ENCODE measurements at places on chromosomes 6 and 20. TPM values are rescaled to one million over a fixed set of nuclear protein-coding genes. Genes with fewer than 3 reads are reported as not detected.

ADTRP gene
- not detected for total RNA-seq

TPD52L1 gene
- total RNA-seq, result 22.8 TPM

TRIM10 gene
- total RNA-seq, result not detected

WFDC12 gene
- not detected for total RNA-seq

GNL1 gene
- 42.5 TPM for total RNA-seq

PHACTR1 gene
- 11.7 TPM for total RNA-seq

MAP7 gene
- total RNA-seq, result 47.8 TPM

TBC1D32 gene
- 16.1 TPM for total RNA-seq

MAS1 gene
- 0.03 TPM for total RNA-seq

PMEPA1 gene
- 8.9 TPM for total RNA-seq

DTD1 gene
- total RNA-seq, result 82.7 TPM

FGD2 gene
- total RNA-seq, result 0.14 TPM

CDC25B gene
- 19.9 TPM for total RNA-seq

VSTM2L gene
- total RNA-seq, result 1.9 TPM

- DNase-seq, result no peak
Observed at GRCh38 chr20:1805816-1806215, 89.4 kb upstream of the SIRPA start.

DNA sequence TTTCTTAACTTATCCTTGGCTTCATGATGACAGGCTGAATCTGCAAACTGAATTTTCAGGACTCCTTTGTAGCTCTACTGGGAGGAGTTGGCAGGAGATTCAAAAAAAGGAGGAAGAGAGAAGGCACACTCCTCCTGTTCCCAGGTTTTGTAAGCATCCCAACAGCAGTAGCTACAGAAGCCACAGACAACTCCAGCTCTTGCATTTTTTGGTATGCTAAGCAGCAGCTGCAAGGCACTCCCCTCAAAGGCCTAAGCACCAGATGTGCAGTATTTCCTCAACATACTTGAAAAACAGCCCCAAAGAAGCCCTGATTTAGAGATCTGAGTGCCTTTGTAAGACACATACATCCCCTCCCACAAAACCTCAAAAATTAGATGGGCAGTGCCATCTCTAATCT, 328.6 kb upstream of the SYNCRIP start:
- DNase-seq, result no peak

DNA sequence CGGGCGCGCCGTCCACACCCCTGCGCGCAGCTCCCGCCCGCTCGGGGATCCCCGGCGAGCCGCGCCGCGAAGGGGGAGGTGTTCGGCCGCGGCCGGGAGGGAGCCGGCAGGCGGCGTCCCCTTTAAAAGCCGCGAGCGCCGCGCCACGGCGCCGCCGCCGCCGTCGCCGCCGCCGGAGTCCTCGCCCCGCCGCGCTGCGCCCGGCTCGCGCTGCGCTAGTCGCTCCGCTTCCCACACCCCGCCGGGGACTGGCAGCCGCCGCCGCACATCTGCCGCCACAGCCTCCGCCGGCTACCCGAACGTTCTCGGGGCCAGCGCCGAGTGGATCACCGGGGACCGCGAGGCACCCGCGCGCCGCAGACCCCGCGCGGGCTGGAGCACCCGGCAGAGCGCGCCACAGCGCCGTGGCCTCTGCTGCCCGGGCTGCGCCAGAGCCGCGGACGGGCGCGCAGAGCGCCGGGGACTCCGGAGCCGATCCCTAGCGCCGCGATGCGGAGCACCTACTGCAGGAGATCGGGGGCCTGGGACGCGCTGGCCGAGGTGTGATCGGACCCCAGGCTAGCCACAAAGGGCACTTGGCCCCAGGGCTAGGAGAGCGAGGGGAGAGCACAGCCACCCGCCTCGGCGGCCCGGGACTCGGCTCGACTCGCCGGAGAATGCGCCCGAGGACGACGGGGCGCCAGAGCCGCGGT, at the start of gene BMP2:
BMP2 (plus strand) TSS at position 151 of the 692 bp plus-strand sequence. CDS start 2,441 bp downstream, outside the sequence.
- peak; percentile 61 for DNase-seq

- DNase-seq, result peak; percentile 81
Observed at GRCh38 chr6:26284537-26285142, 80.4 kb upstream of the BTN3A2 start.

- no peak for DNase-seq
Observed at GRCh38 chr6:1895721-1896120, 286.0 kb downstream of the FOXC1 start.

- no peak for DNase-seq
Observed at GRCh38 chr20:199996-200395, 10.5 kb upstream of the DEFB128 start.

DNA sequence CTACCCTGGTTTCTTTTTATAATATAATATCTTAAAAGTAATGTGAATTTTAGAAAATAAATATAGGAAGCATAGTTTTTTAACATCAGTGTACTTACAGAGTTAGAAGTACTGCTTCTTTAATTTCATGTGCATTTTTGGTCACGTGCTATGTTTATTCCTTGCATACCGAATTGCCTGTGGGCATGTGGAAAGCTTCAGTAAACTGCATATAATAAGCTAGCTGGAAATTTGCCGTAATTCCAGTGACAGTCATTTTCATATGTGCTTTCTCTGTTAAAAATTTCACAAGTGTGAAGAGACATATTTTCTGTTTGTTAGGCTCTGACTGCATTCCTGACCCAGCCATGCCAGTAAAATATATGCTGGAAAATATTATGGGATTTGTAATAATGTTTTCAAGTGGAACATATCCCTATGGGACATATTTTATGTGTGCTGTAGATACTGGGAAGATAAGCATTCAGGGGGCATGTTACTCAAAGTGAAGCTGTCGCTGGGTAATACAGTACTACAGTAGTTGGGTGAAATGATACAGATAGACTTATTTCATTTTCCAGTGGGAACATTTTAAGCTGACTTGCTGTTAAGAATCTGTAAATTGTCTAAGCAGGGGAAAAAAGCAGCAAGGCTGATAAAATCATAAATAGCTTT, 616.7 kb downstream of the FRK start:
- no peak for DNase-seq

GRCh38 chr6:34696189-34696738, 303 bp downstream of the ILRUN start:
- no peak for DNase-seq

GRCh38 chr20:31573555-31574321, 31.4 kb upstream of the ID1 start:
- no peak for DNase-seq

GRCh38 chr20:31760519-31761240, 21.6 kb downstream of the TPX2 start:
- DNase-seq, result no peak

GRCh38 chr6:160198606-160199211, 59.9 kb downstream of the SLC22A2 start:
- DNase-seq, result no peak

- peak; percentile 26 for DNase-seq
Observed at GRCh38 chr6:121890307-121890910, 455.0 kb downstream of the GJA1 start.

GRCh38 chr6:43900560-43900915, 130.5 kb downstream of the VEGFA start:
- no peak for DNase-seq

DNA sequence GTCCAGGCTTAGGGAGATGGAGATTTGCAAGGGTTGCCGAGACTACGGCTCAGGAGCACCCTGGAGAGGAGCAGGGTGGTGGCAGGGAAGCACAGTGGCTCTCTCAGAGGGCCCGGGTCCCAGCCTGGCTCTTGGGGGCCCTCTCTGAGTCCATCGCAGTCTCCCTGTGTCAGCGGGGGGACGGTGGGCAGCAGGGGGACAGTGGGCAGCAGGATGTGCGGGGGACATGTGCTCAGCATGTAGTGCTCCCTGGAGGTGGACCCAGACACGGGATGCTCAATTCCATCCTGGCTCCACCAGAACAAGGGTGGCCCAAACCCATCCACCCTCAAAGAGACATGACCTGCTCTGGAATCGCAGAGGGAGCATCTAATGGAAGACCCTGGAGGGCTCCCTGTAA, 43.0 kb upstream of the ZBP1 start:
- no peak for DNase-seq

GRCh38 chr6:21214738-21215448, 378.7 kb upstream of the SOX4 start:
- no peak for DNase-seq

DNA sequence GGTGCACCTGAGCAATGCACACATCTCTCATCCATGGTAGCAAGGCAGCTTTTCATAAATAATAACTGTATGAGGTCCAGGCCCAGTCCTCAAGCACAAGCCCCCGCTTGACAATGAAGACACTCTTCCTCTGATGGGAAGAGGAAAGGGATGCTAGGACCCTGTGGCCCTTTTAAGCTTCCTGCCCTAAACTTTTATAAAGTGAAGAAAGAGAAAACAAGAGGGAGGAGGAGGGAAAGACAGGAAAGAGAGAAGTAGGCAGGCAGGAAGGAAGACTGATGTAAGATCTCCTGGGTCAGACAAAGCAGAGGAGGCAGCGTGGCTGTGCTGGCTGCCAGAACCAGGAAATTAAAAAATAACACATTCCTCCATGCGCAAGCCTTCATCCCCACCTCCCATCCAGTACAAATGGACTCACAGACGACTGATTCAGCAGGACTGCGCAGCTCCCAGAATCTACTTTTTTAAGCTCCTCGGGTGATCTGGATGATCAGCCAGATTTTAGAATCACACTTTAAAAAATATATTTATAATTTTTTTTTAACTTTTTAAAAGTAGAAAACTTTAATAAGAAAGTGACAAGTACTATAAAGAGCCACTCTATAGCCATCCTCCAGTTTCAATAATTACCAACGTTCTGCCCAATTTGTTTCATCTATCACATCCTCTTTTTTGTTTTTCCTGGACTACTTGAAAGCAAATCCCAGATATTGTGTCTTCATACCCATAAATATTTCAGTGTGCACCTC, 16.5 kb downstream of the TNFAIP3 start:
- DNase-seq, result no peak

GRCh38 chr20:17655286-17655651, 26.8 kb downstream of the RRBP1 start:
- DNase-seq, result peak; percentile 50

- no peak for DNase-seq
Observed at GRCh38 chr6:45931232-45931631, 84.4 kb downstream of the CLIC5 start.

DNA sequence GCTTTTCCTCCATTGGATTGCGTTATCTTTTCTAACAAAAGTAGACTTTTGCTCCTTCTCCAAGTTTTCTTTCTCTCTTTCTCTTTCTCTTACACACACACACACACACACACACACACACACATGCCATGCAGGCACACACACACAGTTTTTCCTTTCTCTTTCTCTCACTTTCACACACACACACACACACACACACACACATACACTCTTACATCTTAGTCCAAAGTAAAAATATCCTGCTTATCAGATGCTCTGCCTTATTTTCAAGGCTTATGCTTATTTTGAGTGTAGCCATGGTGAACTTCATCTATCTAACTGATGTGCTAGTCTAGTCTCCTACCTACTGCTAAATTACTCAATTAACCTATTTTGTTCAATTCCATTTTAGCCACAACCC, 34.4 kb upstream of the RAB23 start:
- DNase-seq, result no peak

GRCh38 chr6:130969791-130970491, 93.1 kb downstream of the EPB41L2 start:
- DNase-seq, result no peak

GRCh38 chr20:47011984-47012383, 117.3 kb downstream of the EYA2 start:
- no peak for DNase-seq

DNA sequence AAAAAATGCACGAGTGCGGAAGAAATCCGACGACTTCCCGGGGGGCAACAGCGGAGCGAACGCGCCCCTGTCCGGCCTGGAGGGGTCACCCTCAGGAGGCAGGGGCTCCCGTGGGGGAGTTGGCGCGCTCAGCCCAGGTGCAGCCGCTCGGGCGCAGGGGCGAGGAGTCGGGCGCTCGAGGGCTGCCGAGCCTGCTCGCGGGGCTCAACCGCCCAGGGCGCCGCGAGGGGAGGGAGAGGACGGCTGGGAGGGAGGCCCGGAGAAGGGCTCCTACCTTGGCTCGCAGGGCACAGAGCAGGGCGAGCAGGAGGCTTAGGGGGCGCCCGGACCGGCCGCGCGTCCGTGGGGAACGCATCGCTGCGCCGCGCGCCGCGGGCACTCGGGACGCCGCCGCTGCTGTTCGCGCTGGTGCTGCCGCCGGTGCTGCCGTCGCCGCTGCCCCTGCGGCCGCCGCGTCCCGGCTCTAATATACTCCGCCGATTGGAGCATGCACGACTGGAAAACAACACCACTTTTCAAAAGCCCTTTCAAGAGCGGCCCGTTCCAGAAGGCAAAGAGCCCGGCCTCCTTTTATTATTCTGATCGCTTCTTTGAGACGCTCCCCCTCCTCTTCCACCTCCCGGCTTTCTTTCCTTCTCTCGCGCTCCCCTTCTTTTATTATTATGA, 490 bp downstream of the JAG1 start:
- peak; percentile 83 for DNase-seq

- no peak for DNase-seq
Observed at GRCh38 chr6:51711876-51712275, 375.5 kb downstream of the PKHD1 start.

DNA sequence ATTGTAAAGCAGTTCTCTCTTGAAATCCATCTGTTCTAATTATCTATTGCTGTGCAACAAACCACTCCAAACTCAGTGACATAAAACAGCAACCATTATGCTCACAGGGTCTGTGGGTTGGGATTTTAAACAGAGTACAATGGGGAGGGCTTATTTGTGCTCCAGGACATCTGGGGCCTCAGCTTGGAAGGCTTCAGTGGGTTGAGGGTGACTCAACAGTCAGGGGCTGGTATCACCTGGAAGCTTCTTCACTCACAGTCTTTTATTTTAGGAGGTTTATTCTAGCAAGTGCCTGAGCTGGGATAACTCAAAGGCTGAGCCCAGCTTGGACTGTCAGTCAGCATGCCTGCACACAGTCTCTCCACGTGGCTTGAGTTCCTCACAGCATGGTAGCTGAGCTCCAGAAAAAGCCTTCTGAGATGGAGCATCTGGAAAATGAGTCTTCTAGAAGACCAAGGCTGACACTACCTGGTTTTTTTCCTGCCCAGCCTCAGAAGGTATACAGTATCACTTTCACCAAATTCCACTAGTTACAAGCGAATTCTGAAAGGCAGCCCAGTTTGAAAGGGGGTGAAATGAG, 234.6 kb upstream of the ID4 start:
- no peak for DNase-seq

DNA sequence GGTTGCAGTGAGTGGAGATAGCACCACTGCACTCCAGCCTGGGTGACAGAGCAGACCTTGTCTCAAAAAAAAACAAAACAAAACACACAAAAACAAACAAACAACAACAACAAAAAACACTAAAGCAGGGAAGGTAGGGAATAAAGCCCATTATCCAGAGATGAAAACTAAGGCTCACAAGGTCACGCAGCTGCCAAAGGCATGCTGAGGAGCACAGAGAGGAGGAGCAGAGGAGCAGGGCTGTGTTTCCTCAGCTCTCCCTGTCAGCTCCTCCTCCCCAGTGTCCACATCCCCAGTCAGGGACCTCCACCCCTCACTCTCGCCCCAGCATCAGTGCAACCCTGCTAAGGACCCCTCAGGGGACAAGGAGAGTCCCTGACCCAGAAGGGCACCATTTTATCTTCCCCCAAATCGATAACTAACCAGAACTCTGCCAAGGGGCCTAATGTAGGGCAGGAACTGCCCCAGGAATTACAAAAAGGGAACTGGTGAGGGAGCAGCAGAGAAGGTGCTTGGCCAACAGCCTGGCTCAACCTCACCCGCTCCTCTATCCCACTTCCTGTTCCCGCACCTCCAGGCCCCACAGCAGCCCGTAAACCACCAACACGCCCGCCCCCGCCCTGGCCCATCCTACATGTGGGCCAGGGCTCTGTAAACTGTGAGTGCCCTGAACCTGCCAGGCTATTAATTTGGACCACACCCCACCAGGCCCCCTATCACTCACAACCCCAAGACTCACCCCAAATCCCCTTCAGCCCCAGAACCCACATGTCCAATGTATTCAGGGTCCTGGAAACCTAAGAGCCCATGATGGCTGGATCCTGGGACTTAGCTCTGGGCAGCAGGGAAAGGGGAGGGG, 9.0 kb downstream of the TEAD3 start:
- DNase-seq, result peak; percentile 60
